ENCODE measurements at places on chromosomes 4 and X. TPM values are rescaled to one million over a fixed set of nuclear protein-coding genes. Genes with fewer than 3 reads are reported as not detected.

The SCOC gene
- 31.3 TPM for polyA plus RNA-seq

The NPNT gene
- not detected for polyA plus RNA-seq

The SLITRK4 gene
- not detected for polyA plus RNA-seq

The NSUN7 gene
- polyA plus RNA-seq = 1.1 TPM

The TECRL gene
- polyA plus RNA-seq = not detected

The GUCY1B1 gene
- 0.31 TPM for polyA plus RNA-seq

The TMEM156 gene
- 152 TPM for polyA plus RNA-seq

The TMEM35A gene
- not detected for polyA plus RNA-seq

The UGT2A1 gene
- not detected for polyA plus RNA-seq

The CPLX1 gene
- not detected for polyA plus RNA-seq

The NMU gene
- polyA plus RNA-seq = 0.53 TPM

The CXCL10 gene
- 0.58 TPM for polyA plus RNA-seq

The PIGA gene
- polyA plus RNA-seq = 5.2 TPM

The GPR173 gene
- polyA plus RNA-seq = not detected

The PAGE5 gene
- polyA plus RNA-seq = not detected

The TCP11X1 gene
- not detected for polyA plus RNA-seq

The S100P gene
- polyA plus RNA-seq = not detected

Measured in IgD-negative memory B cell (primary cell).